ENCODE measurements at places on chromosomes 12 and 14. TPM values are rescaled to one million over a fixed set of nuclear protein-coding genes. Genes with fewer than 3 reads are reported as not detected.

The CCDC175 gene
- not detected for polyA plus RNA-seq

The REC8 gene
- 0.13 TPM for polyA plus RNA-seq

The ZFHX2 gene
- polyA plus RNA-seq, result 0.71 TPM

The GRIP1 gene
- 0.53 TPM for polyA plus RNA-seq

The CBLN3 gene
- polyA plus RNA-seq, result 0.38 TPM

The BCL2L14 gene
- polyA plus RNA-seq, result not detected

The VRTN gene
- not detected for polyA plus RNA-seq

The CYP46A1 gene
- 0.26 TPM for polyA plus RNA-seq

The DTX3 gene
- 4.5 TPM for polyA plus RNA-seq

The KRT2 gene
- polyA plus RNA-seq, result not detected

The CLECL1 gene
- polyA plus RNA-seq, result 0.10 TPM

The ANO2 gene
- polyA plus RNA-seq, result 2.4 TPM

The RNASE3 gene
- polyA plus RNA-seq, result not detected

The ANG gene
- 4.8 TPM for polyA plus RNA-seq

The DAO gene
- not detected for polyA plus RNA-seq

The LTB4R gene
- polyA plus RNA-seq, result 2.0 TPM

The HOXC12 gene
- not detected for polyA plus RNA-seq

The SLC5A8 gene
- polyA plus RNA-seq, result not detected

The NYNRIN gene
- polyA plus RNA-seq, result 1.1 TPM

The VRK1 gene
- 4.3 TPM for polyA plus RNA-seq

The GNB3 gene
- 0.60 TPM for polyA plus RNA-seq

All from psoas muscle (tissue), 8 donors.